ENCODE measurements at places on chromosomes 4 and X.

GRCh38 chr4:4818415-4819212, 40.9 kb upstream of the MSX1 start:
- DNase-seq: no peak

GRCh38 chr4:39786838-39787237, 88.9 kb downstream of the UBE2K start:
- no peak for DNase-seq

GRCh38 chr4:119729835-119730670, 101.4 kb upstream of the PDE5A start:
- no peak for DNase-seq

DNA sequence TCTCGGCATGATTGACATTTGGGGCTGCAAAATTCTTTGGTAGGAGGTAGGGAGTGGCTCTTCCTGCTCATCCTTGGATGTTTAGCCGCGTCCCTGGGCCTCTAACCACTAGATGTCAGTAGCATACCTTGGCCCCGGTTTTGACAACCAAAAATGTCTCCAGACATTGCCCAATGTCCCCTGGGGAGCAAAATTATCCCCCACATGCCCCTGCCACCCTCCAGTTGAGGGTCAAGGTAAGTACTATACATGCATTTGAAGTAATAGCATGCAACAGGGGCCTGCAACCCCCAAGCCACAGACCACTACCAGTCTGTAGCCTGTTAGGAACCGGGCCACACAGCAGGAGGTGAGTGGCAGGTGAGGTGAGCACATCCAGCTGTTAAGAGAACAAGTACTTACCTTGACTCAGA, 17.6 kb upstream of the KIAA1210 start:
- peak; percentile 0 for DNase-seq

GRCh38 chr4:85676850-85677590, 202.1 kb downstream of the ARHGAP24 start:
- no peak for DNase-seq

GRCh38 chr4:75723163-75724065, 963 bp upstream of the USO1 start:
- DNase-seq: no peak

DNA sequence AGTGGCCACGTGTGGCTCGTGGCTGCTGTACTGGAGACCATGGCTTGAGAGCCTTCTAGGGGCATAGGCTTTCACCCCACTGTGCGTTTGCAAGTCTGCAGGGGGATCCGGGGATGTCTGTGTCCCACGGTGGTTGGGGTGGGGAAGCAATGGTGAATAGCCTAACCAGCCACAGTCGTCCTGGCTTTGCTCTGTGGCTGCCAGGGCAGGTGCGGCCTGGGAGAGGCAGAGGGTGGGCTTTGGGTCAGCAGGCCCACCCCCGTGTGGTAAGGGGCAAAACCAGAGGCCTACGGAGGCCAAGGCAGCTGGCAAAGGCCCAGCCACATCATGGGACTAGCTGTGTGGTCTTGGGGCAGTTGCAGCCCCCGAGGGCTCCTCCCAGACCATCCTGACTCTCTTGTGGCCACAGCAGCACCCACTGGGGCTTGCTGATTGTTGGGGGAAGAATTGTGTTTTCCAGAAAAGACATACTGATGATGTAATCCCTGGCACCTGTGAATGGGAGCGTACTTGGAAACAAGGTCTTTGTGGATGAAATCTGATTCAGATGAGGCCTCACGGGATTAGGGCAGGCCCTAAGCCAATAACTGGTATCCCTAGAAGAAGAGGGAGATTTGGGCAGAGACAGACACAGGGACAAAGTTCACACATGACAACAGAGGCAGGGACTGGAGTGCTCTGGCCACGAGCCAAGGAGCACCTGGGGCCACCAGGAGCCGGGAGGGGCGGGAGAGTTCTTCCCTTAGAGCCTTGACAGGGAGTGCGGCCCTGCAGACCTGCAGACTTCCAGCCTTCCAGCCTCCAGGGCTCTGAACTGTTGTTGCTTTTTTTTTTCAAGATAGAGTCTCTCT, 2.9 kb downstream of the CPZ start:
- no peak for DNase-seq

- DNase-seq: no peak
These were observed 11.1 kb downstream of the EXOC1L start for GRCh38 chr4:55830716-55831115.

GRCh38 chr4:139942241-139942640, 211.7 kb downstream of the MAML3 start:
- DNase-seq: no peak

DNA sequence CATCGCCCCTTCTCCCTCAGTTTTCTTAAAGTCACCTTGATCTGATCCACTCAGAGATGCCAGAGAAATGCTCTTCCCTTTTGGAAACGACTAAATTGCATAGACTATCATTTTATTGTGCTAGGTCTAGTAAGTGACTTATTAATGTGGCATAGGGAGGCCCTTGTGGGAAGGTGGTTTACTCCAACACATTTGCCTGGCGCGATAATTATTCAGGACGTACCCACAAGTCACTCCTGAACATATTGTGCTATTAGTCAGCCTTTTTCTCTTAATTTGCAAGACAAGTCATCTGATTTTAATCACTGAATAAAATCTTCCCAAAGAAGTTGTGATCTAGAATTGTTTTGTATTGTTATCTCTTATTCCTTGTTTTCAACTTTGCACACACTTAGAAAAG, 7.6 kb downstream of the ENPEP start:
- DNase-seq: no peak

DNA sequence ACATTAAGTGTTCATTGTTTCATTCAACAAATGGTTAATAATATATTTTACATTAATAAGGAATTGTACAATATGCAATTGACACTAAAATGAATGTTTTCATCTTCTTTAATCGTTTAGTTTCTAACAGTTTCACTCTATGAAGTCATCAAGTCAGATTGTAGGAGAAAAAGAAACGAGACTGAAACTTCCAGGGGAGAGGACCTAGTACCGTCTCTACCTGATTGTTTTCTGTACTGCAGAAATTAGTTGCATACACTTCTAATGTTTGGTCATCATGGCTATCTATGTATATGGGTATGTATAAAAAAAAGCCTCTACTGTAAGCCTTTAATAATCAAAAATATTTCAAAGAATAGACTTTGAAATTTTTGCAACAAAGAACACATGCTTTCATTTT, 1350.9 kb downstream of the ARAP2 start:
- no peak for DNase-seq

GRCh38 chr4:86926435-86927086, 8.2 kb upstream of the AFF1 start:
- DNase-seq: no peak

DNA sequence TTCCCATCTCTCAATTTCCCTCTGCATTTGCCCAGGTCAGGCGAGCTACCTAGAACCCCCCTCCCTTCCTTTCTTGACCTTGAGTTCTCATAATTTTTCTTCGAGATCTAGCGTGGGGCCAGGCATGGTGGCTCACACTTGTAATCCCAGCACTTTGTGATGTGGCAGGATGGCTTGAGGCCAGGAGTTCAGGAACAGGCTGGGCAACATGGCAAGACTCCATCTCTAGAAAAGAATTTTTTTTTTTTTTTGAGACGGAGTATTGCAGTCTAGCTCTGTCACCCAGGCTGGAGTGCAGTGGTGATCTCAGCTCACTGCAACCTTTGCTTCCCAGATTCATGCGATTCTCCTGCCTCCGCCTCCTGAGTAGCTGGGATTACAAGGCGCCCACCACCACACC, 4.5 kb upstream of the PORCN start:
- no peak for DNase-seq

GRCh38 chrX:140439476-140439875, 65.4 kb downstream of the SOX3 start:
- DNase-seq: no peak

- DNase-seq: peak; percentile 35
These were observed 190.6 kb upstream of the LEF1 start for GRCh38 chr4:108359130-108359985.

GRCh38 chrX:49761481-49761880, 65.7 kb upstream of the PAGE1 start:
- peak; percentile 1 for DNase-seq

GRCh38 chrX:97846228-97846627, 962.5 kb downstream of the RPA4 start:
- DNase-seq: no peak

GRCh38 chrX:46251755-46252154, 293.5 kb downstream of the ZNF674 start:
- no peak for DNase-seq

- no peak for DNase-seq
These were observed 280.3 kb downstream of the SPRY1 start for GRCh38 chr4:123676890-123677229.

DNA sequence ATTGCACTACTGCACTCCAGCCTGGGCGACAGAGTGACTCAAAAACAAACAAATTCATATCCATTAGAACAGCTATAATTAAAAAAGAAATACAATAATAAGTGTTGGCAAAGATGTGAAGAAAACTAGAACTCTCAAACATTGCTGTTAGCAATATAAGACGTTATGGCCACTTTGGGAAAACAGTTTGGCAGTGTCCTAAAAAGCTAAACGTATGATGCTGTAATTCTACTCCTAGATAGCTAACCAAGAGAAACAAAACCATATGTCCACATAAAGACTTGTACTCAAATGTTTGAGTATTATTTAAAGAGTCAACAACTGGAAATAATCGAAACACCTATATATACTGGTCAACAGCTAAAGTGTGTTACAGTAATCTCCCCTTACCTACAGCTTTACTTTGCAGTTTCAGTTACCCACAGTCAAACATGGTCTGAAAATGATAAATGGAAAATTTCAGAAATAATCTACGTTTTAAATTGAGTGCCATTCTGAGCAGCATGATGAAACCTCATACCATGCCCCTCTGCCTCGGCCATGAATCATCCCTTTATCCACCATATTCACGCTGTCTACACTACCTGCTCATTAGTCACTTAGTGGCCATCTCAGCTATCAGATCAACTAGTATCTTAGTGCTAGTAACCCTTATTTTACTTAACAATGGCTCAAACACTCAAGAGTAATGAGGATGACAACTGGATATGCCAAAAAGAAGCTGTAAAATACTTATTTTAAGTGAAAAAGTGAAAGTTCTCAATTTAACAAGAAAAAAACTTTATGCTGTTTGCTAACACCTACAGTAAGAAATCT, 4.9 kb downstream of the ELF2 start:
- no peak for DNase-seq

DNA sequence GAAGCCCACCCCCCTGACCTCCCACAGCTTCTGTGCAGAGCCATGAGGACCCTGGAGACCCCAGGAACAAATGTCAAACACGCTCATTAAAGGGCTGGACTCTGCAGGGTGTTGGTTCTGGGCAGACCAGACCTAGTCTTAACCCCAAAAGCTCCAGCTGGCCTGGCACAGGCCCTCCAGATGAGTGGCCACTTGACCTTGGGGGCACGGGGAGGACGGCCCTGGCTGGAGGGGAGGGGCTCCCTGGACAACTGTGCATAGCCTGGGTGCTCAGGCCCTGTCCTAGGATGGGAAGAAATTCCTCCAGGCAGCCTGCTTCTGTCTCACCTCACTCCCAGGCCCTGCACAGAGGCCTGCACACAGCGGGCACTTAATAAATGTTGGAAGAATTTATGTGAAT, 9.4 kb downstream of the ADRA2C start:
- DNase-seq: no peak

- no peak for DNase-seq
These were observed 105.9 kb downstream of the THOC2 start for GRCh38 chrX:123626962-123627361.
